ENCODE measurements at places on chromosomes 4 and X. TPM values are rescaled to one million over a fixed set of nuclear protein-coding genes. Genes with fewer than 3 reads are reported as not detected.
A peak's percentile ranks its signal among the peaks of the same experiment; 100 is the strongest.

Gene GRIA2
- not detected for total RNA-seq

DNA sequence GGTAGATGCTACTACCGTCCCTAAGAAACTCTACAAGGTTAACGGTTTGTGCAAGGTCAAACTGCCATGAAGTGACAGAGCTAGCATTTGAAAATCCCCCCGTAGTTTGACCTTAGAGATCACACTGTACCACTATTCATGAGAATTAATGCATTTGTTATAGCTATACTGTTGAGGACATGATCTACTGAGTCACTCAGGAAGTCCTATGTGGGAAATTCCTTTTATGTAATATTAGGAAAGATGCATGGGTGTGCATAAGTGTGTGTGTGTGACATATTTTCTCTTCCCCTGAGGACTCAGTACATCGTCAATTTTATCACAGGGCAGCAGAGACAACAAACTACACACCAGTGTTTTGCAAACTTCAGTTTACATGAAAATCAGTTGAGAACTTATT is 141.1 kb downstream of the FBXW7 start:
- no peak overlapping the region for H3K27ac ChIP-seq
- H3K27me3 ChIP-seq = no peaks in the 10 kb centered on the region
- H3K36me3 ChIP-seq = peaks cover 22% of the 10 kb centered on the region
- no peak for DNase-seq
- H3K4me1 ChIP-seq = peaks cover 26% of the 10 kb centered on the region
- no peak overlapping the region for H3K4me3 ChIP-seq

- peaks cover 25% of the 10 kb centered on the region for H3K36me3 ChIP-seq
- no peak for DNase-seq
- peaks cover 85% of the 10 kb centered on the region for H3K4me1 ChIP-seq
- peak overlapping the region; percentile 64 for H3K27ac ChIP-seq
- H3K4me3 ChIP-seq = no peak overlapping the region
- H3K27me3 ChIP-seq = no peaks in the 10 kb centered on the region
Measured at GRCh38 chr4:26135331-26135730, 185.5 kb upstream of the RBPJ start.

- no peak overlapping the region for H3K4me3 ChIP-seq
- no peaks in the 10 kb centered on the region for H3K4me1 ChIP-seq
- no peaks in the 10 kb centered on the region for H3K27me3 ChIP-seq
Measured at GRCh38 chr4:124450851-124451250, 261.7 kb downstream of the ANKRD50 start.

Gene CT45A1
- not detected for total RNA-seq

Gene GLRB
- not detected for total RNA-seq

DNA sequence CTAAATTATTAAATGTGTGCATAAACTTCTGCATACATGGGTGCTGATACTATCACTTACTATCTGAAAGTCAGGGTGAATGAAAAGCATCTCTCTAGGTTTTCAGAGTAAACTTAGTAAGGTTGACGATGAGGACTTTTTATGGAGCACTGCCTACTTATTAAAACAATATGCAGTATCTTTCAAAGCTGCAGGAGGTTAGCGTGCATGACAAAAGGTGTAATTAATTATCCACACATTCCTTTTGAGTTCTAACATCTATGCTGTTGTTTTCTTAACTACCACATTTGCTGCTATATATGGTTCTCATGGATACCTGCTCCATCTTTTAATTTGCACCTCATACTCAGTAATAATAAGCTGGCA is 256.2 kb downstream of the FSTL5 start:
- H3K36me3 ChIP-seq = no peaks in the 10 kb centered on the region
- DNase-seq = no peak
- H3K4me1 ChIP-seq = no peaks in the 10 kb centered on the region

- H3K27me3 ChIP-seq = no peaks in the 10 kb centered on the region
- no peak overlapping the region for H3K27ac ChIP-seq
- peaks cover 40% of the 10 kb centered on the region for H3K36me3 ChIP-seq
- peaks cover 37% of the 10 kb centered on the region for H3K4me1 ChIP-seq
Measured at GRCh38 chr4:110160618-110161017, 37.8 kb downstream of the ELOVL6 start.

Gene SHOX
- total RNA-seq = not detected

GRCh38 chr4:126916626-126917140 is 716.1 kb upstream of the INTU start:
- DNase-seq = no peak
- no peaks in the 10 kb centered on the region for H3K36me3 ChIP-seq
- H3K27me3 ChIP-seq = no peaks in the 10 kb centered on the region
- H3K4me1 ChIP-seq = no peaks in the 10 kb centered on the region
- H3K4me3 ChIP-seq = no peak overlapping the region

- no peak overlapping the region for H3K4me3 ChIP-seq
- DNase-seq = no peak
- H3K27me3 ChIP-seq = no peaks in the 10 kb centered on the region
- H3K27ac ChIP-seq = no peak overlapping the region
- no peaks in the 10 kb centered on the region for H3K4me1 ChIP-seq
Measured at GRCh38 chr4:177093964-177094363, 215.7 kb upstream of the NEIL3 start.

DNA sequence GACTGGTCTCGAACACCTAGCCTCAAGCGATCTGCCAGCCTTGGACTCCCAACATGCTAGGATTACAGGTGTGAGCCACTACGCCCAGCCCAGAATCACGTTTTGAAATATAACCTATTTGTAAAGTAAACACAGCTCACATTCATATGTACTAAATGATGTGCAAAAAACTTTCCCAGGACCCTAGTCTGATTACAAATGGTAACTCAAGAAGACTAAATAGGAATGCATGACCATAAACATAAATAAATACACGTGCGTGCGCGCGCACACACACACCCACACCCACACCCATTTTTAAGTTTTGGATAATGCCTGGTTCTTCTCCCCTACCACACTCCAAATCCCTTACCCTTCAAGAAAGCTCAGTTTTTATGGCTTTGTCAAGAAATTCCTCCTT is 163.9 kb downstream of the NR3C2 start:
- no peak overlapping the region for H3K4me3 ChIP-seq
- H3K4me1 ChIP-seq = no peaks in the 10 kb centered on the region
- no peaks in the 10 kb centered on the region for H3K27me3 ChIP-seq
- DNase-seq = no peak
- H3K27ac ChIP-seq = no peak overlapping the region
- H3K36me3 ChIP-seq = no peaks in the 10 kb centered on the region

Gene XG
- total RNA-seq = not detected

Gene CT83
- not detected for total RNA-seq

GRCh38 chr4:169342906-169343564 is 72.3 kb upstream of the SH3RF1 start:
- H3K27ac ChIP-seq = no peak overlapping the region
- DNase-seq = no peak
- H3K36me3 ChIP-seq = no peaks in the 10 kb centered on the region
- H3K27me3 ChIP-seq = no peaks in the 10 kb centered on the region
- no peak overlapping the region for H3K4me3 ChIP-seq
- H3K4me1 ChIP-seq = no peaks in the 10 kb centered on the region

DNA sequence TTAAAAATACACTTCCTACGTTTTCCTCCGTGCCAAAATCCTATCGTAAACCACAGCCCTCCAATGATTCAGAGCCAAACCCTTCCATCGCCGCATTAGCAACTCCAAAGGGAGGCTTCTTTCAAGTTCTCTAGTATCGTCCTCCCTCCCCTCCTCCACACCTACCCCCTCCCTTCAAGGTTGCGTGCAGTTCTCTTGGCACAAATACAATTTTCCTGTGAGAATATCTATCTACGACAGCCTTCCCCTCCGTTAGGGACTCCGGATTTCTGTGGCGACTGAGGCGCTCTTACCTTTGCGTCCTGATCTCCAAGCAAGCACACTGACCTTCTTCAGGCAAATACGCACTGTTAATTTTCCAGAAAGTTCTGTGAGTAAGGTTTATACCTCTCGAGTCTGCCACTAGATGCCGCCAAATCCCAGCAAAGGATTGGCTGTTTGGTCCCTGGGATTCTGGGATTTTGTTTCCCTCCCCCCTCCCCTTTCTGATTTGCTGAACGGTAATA is 1.2 kb upstream of the MORF4L2 start:
- no peaks in the 10 kb centered on the region for H3K27me3 ChIP-seq
- peaks cover 22% of the 10 kb centered on the region for H3K36me3 ChIP-seq
- H3K27ac ChIP-seq = no peak overlapping the region
- peak; percentile 15 for DNase-seq

Gene SPANXN4
- not detected for total RNA-seq

DNA sequence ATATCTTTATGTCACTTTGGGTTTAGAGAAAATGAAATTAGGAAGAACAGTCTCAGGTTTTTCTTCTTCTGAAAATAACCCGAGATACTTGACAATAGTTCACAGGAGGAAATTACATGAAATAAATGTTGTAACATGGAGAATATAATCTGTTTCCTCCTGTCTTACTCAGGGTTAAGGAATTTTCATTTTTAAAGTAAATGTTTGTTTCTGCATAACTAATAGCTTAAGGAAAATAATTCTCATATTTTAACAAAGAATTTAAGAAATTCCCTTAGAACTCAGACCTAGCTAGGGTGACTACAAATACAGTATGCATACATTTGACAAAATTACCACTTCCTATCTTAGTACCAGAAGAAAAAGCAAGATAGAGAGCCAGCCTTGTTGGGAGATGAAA is 17.2 kb upstream of the SPRY1 start:
- peaks cover 2% of the 10 kb centered on the region for H3K4me1 ChIP-seq
- no peak overlapping the region for H3K27ac ChIP-seq
- H3K4me3 ChIP-seq = no peak overlapping the region
- no peaks in the 10 kb centered on the region for H3K36me3 ChIP-seq

Gene USP26
- total RNA-seq = not detected

- DNase-seq = no peak
- no peak overlapping the region for H3K4me3 ChIP-seq
- peaks cover 5% of the 10 kb centered on the region for H3K27me3 ChIP-seq
- no peaks in the 10 kb centered on the region for H3K36me3 ChIP-seq
- no peak overlapping the region for H3K27ac ChIP-seq
Measured at GRCh38 chr4:145279122-145279960, 99.0 kb upstream of the OTUD4 start.

GRCh38 chr4:94947681-94948108 is 189.9 kb downstream of the BMPR1B start:
- no peak for DNase-seq
- H3K4me3 ChIP-seq = no peak overlapping the region
- no peaks in the 10 kb centered on the region for H3K4me1 ChIP-seq
- H3K27me3 ChIP-seq = no peaks in the 10 kb centered on the region

Gene DLG3
- total RNA-seq = 40.9 TPM

DNA sequence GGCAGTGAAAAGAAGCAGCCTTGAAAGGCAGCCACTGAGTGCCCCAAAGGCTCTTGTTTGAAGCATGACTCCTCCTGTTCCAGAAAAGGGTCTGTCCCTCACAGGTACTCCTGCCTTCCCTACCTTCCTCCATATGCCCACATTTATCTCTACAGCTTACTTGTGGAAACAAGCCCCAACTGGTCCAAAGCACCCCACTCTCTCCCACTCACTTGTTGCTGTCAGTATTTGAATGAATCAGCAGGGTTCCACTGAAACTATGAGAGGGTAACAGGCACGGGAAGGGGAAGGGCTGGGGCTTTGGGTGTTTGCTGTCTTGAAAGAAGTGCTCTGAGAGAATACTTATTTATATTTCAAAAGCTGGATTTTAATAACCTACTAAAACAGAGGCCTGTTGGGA is 34.9 kb downstream of the GPR143 start:
- peaks cover 10% of the 10 kb centered on the region for H3K4me1 ChIP-seq
- H3K4me3 ChIP-seq = no peak overlapping the region
- no peak overlapping the region for H3K27ac ChIP-seq
- no peak for DNase-seq
- H3K27me3 ChIP-seq = no peaks in the 10 kb centered on the region

GRCh38 chr4:16496501-16496900 is 270.2 kb upstream of the TAPT1 start:
- H3K27me3 ChIP-seq = no peaks in the 10 kb centered on the region
- DNase-seq = no peak
- no peak overlapping the region for H3K27ac ChIP-seq
- no peaks in the 10 kb centered on the region for H3K36me3 ChIP-seq
- no peak overlapping the region for H3K4me3 ChIP-seq

Gene KDR
- total RNA-seq = not detected

DNA sequence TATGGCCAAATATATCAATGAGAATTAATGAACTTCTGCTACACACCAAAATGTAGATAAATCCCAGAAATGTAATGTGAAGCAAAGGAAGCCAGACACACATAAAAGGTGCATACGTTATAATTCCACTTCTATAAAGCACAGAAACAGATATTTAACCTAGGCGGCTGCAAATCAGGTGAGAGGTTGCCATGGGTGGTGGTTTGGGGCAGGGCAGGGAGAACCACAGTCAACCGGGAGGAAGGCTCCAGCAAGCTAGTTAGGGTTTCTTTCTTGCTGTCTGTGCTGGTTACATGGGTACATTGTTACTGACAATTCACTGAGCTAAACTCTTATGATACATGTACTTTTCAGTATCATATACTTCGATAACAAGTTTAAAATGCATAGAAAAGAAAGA is 9.7 kb upstream of the PPARGC1A start:
- H3K27me3 ChIP-seq = no peaks in the 10 kb centered on the region
- no peak overlapping the region for H3K27ac ChIP-seq
- DNase-seq = no peak
- H3K4me3 ChIP-seq = no peak overlapping the region

DNA sequence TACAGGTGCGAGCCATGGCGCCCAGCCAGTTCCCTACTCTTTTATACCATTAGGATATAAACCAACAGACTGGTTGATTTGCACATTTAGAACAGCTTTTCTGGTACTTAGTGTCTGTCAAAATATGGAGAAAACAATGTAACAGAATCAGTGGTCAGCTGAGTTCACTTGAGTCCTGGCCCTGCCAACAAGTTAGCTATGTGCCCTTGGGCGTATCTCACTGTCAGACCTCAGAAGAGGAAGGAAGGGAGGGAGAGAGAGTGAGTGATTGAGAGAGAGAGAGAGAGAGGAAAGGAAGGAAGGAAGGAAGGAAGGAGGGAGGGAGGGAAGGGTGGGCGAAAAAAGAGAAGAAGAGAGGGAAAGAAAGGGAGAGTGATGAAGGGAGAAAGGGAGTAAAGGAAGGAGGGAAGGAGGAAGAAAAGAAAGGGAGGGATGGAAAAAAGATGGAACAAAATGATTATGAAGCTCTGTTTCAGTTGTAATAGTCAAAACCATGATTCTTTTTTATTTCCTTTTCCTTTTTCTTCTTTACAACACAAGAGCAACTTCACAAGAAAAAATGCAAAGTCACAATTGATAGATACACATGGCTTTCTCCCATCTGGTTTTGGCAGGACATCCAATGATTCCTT is 55.7 kb upstream of the PDGFRA start:
- peaks cover 3% of the 10 kb centered on the region for H3K27me3 ChIP-seq
- no peak for DNase-seq
- no peak overlapping the region for H3K27ac ChIP-seq
- H3K4me3 ChIP-seq = no peak overlapping the region
- no peaks in the 10 kb centered on the region for H3K36me3 ChIP-seq

Gene DMRTC1B
- not detected for total RNA-seq
